ENCODE measurements at places on chromosomes 12 and 14.
A peak's percentile ranks its signal among the peaks of the same experiment; 100 is the strongest.

GRCh38 chr14:37972941-37973887 is 234.5 kb upstream of the SSTR1 start:
- no peak for DNase-seq

GRCh38 chr14:94126419-94126677 is 3.1 kb downstream of the IFI27L2 start:
- DNase-seq: no peak

DNA sequence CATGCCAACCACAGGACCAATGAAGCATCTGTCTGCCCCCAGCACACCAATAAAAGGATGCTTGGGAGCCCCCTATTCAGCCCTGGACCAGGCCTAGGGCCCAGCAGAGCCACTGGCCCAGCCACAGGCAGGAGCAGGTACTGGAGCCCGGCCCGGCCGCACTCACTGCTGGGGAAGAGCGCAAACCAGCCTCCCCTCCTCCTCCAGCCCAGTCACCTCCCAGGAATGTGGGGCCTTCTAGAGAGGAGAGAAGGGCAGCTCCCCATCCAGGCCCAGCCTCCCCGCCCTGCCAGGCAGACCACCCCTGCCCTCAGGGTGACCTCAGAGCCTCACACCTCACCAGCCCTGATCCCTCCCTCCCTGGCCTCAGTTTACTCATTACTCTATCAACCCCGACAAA is 56.2 kb downstream of the CCNK start:
- no peak for DNase-seq

DNA sequence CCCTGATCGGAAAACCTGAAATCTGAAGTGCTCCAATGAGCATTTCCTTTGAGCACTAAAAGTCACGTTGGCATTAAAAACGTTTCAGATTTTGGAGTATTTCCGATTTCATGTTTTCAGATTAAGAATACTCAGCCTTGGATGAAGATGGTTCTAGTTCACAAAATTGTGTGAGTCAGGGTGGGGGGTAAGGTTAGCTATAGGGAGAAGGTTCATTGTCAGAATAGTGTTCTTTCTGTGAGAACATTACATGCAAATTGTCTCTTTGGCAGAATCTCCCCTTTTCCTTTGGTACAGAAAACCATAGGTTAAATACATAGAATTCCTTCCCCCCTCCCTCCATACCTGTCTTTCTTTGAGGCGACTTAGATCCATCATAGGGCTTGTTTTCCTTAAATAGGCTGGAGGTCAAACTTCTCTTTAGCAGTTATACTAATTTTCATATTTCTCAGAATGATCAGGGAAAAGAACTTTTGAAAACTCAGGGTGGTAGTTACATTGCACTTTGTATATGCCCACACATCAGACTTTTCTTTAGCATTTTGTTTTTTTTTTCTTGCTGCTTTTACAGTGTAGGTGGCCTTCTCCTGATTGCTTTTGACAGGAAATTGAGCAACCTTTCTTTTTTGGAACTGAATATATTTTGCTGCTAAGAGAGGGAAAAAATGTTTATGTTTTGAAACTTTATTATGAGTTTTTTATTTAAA is 503.5 kb downstream of the PCNX1 start:
- no peak for DNase-seq

DNA sequence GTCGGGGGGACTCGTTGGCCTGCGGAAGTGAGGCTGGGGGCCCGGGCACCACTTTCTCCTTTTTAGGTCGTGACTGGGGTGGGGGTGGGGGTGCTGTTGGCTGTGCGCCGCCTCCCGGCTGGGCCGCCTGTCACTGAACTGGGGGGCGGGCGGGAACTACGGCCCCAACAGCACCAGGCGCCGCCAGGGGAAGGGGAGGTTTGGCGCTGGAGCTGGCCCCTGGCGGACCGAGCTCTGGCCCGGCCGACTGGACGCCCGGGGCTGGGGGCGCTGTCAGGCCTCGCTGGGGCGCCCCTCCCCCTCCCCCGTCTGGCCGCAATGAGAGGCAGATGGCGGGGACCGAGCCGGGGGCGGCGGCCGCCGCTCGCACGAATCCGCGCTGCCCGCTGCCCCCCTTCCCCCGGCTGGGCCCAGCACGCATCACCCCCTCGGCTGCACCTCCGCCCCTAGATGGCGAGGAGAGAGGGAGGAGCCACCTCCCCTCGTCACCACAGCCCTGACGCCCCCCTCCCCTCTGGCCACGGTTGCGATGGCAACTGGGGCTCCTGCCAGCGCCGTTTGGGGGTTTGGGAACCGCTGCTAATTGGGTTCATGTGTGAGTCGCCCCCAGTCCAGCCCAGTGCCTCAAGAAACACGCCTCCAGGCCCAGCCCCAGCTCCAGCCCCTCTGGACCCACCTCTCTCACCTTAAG is 723 bp downstream of the NFATC4 start:
- DNase-seq: peak; percentile 25

GRCh38 chr14:32047791-32048190 is 29.3 kb upstream of the ARHGAP5 start:
- DNase-seq: no peak

DNA sequence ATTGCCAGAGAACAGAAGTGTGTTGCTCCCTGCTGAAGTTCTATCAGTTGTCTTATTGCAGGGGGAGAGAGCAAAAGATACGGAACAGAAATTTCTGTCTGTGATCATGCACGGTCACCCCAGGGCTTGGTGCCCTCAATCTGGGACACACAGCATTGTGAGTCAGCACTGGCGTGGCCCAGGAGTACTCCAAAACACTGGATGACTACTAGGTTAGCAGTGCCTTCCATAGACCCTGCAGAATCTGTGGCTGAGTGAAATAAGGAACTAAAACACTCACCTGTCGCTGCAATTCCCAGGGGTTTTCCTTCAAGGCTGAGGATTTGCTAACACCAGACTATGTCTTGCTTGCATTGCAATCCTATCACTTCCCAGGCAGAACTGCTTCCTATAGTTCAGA is 165.5 kb downstream of the ANO6 start:
- DNase-seq: no peak

DNA sequence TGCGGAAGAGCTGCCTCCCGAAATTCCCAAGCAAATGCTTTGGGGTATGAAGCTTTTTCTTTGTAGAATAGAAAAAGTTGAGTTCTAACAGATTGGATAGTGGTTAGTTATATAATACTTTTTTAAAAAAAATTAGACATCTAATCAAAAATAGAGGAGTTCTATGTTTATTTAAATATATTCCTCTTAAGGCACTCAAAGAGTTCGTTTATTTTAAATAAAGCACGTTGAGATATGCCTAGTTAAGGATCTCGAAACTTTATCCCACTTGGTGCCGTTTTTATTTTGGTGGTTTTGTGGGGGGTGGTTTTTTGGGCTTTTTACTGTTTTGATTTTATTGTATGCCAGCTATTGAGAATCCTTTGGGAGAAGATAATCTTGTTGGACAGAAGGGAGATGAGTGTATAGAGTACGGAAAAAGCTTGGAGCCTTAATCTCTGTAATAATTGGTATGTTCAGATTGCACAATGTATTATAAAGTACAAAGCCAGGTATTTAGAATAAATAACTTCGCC is 10.7 kb upstream of the SNAPC1 start:
- no peak for DNase-seq

- no peak for DNase-seq
Observed at GRCh38 chr14:78153064-78153341, 17.2 kb upstream of the NRXN3 start.

DNA sequence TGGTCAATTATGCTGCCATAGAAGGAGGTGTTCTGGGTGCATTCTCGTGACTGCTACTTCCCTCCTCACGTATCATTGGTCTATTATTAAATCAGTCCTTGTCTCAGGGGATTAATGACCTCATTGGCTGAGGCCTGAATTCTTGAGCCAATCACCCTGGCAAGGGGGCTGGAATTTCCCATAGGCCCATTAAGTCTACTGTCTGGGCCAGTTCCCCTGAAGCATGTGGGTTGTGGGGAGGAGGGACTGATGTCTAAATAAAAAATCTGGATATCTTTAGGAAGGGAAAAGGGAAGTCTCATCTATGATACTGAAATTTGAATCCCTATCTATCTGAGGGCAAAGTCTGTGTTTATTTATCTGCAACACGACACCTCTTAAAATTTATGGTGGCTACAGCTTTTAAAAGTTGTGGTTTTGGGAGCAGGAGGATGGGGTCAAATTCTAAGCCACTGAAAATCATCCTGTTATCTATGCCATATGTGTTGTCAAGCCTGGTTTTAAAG is 71.9 kb downstream of the DYRK2 start:
- DNase-seq: no peak

DNA sequence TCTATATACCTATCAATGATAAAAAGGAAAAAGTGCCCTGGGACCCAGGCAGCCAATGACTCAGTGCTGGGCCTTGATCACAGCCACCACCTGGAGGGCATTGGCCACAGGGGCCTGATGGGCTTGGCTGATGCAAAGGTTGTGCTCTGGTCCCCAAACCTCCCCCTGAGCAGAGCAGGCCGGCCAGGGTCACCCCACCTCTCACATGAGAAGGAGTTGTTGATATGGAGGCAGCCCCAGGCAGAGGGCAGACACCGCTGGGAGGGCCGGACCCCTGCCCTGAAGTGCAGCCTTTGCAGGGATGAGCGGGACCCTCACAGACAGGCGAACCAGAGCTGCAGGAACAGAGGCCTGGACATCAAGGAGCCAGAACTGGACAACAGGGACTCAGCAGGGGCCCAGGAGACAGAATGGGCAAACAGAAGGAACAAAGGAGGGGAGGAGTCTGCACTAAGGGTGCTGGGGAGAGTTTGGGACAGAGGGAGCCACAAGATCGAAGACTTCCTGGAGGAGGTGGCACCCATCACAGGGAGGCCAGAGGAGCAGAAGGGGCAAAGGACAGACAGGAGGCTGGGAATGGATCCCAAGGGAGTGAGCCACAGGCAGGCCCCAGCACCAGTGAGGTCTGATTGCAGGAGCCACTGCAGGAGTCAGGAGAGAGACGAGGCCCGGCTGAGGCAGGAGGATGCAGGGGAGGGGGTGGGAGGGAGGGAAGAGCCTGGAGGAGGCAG is 105.0 kb downstream of the TNFAIP2 start:
- DNase-seq: no peak

GRCh38 chr14:100688598-100689461 is 37.9 kb upstream of the DLK1 start:
- no peak for DNase-seq

- no peak for DNase-seq
Observed at GRCh38 chr14:31745741-31746140, 184.5 kb downstream of the NUBPL start.

- peak; percentile 15 for DNase-seq
Observed at GRCh38 chr12:47870175-47870781, 34.5 kb downstream of the VDR start.

DNA sequence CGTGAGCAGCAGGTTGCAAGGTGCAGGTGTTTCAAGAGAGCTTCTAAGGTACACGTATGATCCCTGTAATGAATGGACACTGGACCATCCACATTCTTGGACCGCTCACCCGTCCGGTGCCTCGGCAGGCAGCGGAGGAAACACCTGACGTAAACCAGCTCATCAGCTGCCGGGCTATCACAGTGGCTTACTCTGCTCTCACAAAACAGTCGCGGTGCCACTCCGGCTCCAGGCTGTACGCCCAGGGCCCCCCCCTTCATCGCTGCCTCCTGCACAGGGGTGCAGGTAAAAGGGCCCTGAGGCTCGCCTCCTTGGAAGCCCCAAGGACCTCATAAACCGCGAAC is 436 bp downstream of the VPS33A start:
- peak; percentile 64 for DNase-seq

DNA sequence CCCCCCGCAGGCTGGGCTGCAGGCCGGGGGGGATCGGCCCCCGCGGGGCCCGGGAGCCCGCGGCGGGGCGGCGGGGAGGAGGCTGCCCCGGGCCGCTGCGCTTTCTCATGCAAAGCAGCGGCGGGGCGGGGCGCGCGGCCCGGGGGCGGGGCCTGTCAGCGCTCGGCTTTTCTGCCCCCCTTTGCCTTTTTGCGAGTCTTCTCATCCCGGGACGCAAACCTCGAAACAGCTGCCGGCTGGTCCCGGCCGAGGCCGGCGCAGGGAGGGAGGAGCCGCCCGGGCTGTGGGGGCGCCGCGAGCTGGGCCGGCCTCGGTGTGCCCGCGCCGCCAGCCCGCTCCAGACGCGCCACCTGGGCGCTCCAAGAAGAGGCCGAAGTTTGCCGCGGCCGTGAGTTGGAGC is at the start of gene FZD10:
Gene FZD10, plus strand, starts transcription at position 198 of the 400 bp plus-strand sequence. CDS start 479 bp downstream, outside the sequence.
- peak; percentile 11 for DNase-seq

DNA sequence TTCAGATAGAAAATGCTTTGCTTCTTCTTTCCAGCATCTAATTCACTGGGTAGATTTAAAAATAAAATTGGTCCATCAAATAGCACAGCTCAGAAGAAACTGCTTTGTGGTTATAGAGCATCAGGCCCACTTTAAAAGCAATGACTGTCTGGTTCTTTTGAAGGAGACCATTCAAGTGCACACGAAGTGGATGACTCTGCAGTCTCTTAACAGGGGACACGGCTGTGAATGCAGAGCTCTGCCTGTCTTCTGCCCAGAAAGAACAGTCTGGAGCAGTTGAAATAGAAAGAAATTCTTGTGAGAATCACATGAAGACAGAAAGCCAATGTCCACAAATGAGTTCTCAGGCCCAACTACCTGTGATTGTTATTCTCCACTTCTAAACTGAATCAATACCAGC is 138.7 kb upstream of the PLEKHA5 start:
- no peak for DNase-seq

GRCh38 chr14:104876251-104876699 is 11.2 kb downstream of the CEP170B start:
- peak; percentile 24 for DNase-seq

- DNase-seq: no peak
Observed at GRCh38 chr12:77213319-77213718, 147.9 kb upstream of the E2F7 start.

GRCh38 chr12:75694534-75695268 is 183.3 kb upstream of the KRR1 start:
- no peak for DNase-seq

DNA sequence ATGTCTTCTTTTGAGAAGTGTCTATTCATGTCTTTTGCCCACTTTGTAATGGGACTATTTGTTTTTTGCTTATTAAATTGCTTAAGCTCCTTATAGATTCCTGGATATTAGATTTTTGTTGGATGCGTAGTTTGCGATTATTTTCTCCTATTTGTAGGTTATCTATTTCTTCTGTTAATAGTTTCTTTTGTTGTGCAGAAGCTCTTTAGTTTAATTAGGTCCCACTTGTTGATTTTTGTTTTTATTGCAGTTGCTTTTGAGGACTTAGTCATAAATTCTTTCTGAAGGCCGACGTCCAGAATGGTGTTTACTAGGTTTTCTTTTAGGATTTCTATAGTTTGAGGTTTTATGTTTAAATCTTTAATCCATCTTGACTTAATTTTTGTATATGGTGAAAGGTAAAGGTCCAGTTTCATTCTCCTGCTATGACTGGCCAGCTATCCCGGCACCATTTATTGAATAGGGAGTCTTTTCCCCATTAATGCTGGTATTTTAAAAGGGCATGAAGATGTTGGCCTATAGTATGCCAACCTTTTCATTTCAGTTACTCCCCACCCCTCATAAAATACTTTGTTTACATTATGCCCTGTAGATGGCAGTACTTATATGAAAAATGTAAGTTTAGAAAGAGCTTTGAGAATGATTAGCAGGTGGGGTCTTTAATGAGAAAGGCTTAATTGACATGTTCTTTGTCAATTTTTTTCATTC is 62.9 kb upstream of the PSMA6 start:
- no peak for DNase-seq

- no peak for DNase-seq
Observed at GRCh38 chr14:68884031-68885030, 91.5 kb upstream of the ZFP36L1 start.
